Liver (tissue), 10 donors: ENCODE measurements at places on chromosomes 12 and 14. TPM values are rescaled to one million over a fixed set of nuclear protein-coding genes. Genes with fewer than 3 reads are reported as not detected.

GRCh38 chr12:115149685-115150378 lies 465.9 kb upstream of the TBX3 start:
- H3K4me3 ChIP-seq: no peak overlapping the region
- DNase-seq: no peak
- H3K36me3 ChIP-seq: no peaks in the 10 kb centered on the region
- H3K27ac ChIP-seq: no peak overlapping the region

DNA sequence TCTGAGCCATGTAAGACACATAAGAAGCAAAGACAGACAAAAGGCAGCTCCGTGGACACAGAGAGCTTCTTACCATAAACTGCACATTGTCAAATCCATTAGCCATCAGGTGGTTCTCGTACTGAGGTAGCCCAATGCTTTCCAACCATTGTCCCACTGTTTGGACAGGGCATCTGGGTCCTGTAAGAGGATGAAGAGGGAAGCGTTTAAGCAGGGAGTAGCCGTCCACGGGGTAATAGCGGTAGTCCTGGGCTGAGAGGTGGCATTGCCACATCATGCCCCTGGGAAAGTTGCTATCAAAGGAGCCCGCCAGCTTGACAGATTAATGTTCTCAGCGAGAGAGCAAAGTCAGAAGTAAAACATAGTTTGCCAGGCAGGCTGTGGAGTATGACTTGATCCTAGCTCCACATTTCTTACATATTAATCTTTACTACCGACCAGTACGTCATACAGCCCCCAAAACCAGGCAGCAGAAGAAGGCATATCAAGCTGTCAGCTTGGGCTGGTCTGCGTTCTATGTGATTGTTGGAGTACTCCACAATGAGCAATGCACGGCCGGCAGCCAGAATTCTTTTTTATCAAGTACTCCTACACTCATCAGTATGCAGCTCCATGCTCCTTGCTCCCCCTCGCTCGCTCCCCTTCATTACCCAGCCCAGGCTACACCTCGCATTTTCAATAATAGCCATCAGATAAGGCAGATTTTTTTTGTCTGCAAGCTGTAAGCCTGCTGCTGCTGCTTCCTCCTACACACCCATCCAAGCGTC lies 493.2 kb upstream of the GARIN6 start:
- H3K36me3 ChIP-seq: no peaks in the 10 kb centered on the region
- H3K4me1 ChIP-seq: no peaks in the 10 kb centered on the region
- no peak overlapping the region for H3K4me3 ChIP-seq

Gene FAM216A
- total RNA-seq: 7.4 TPM

GRCh38 chr12:79358716-79359300 lies 332.0 kb downstream of the PAWR start:
- H3K27ac ChIP-seq: no peak overlapping the region
- no peak overlapping the region for H3K4me3 ChIP-seq
- no peaks in the 10 kb centered on the region for H3K4me1 ChIP-seq
- no peaks in the 10 kb centered on the region for H3K27me3 ChIP-seq
- DNase-seq: no peak

DNA sequence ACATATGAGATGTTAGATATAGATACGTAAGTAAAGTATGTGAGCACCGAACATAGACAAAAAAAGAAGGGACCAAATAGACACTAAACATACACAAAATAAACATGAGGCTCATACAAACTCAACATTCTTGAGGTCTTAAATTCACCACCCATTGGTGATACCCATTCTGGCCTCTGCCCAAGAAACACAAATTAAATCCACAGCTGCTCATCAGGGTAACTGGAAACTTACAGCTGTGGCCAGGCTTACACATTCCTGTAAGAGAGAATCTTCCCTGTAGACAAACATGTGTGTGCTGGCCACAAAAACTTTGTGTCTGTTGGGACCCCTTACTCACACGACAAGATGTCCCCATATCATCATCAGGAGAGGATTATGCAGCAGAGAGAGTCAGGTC lies 22.4 kb downstream of the MAGOHB start:
- H3K4me1 ChIP-seq: no peaks in the 10 kb centered on the region
- no peak overlapping the region for H3K27ac ChIP-seq
- no peaks in the 10 kb centered on the region for H3K36me3 ChIP-seq
- DNase-seq: no peak

Gene GALNT9
- 0.09 TPM for total RNA-seq

- no peak overlapping the region for H3K27ac ChIP-seq
- peaks cover 3% of the 10 kb centered on the region for H3K4me1 ChIP-seq
- no peak overlapping the region for H3K4me3 ChIP-seq
- no peak for DNase-seq
- no peaks in the 10 kb centered on the region for H3K27me3 ChIP-seq
Observed at GRCh38 chr12:14995583-14996425, 23.0 kb downstream of the PDE6H start.

DNA sequence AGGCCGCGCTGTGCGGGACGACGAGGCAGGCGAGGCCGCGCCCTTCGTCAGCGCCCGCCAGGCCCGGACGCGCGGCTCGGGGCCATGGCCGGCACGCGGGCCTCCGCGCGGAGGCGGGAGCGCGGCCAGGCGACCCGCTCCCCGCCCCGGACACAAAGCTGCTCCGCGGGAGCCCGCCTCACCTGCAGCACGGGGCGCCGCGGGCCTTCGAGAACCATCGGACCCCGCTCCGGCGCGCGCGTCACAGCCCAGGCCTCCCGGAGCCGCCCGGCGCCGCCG lies 342 bp downstream of the DICER1 start:
- peak overlapping the region; percentile 69 for H3K27ac ChIP-seq
- peaks cover 10% of the 10 kb centered on the region for H3K4me1 ChIP-seq
- no peak for DNase-seq
- no peaks in the 10 kb centered on the region for H3K36me3 ChIP-seq
- H3K27me3 ChIP-seq: no peaks in the 10 kb centered on the region
- H3K4me3 ChIP-seq: peak overlapping the region; percentile 73

Gene TTC9
- total RNA-seq: 0.59 TPM

GRCh38 chr12:67919406-67919805 lies 69.8 kb upstream of the IFNG-AS1 start:
- H3K36me3 ChIP-seq: no peaks in the 10 kb centered on the region
- no peak for DNase-seq
- no peak overlapping the region for H3K4me3 ChIP-seq

Gene SLC6A12
- total RNA-seq: 30.3 TPM

Gene ACSS3
- 94.3 TPM for total RNA-seq
